Amygdala (tissue), 56 donors: ENCODE measurements at places on chromosomes 2 and 18.

- no peak for DNase-seq
Observed at GRCh38 chr2:10531874-10532637, 83.9 kb upstream of the ODC1 start.

GRCh38 chr18:70781860-70782453 lies 493.1 kb downstream of the SOCS6 start:
- DNase-seq: peak; percentile 12

- DNase-seq: no peak
Observed at GRCh38 chr2:159939946-159940345, 122.5 kb downstream of the PLA2R1 start.

DNA sequence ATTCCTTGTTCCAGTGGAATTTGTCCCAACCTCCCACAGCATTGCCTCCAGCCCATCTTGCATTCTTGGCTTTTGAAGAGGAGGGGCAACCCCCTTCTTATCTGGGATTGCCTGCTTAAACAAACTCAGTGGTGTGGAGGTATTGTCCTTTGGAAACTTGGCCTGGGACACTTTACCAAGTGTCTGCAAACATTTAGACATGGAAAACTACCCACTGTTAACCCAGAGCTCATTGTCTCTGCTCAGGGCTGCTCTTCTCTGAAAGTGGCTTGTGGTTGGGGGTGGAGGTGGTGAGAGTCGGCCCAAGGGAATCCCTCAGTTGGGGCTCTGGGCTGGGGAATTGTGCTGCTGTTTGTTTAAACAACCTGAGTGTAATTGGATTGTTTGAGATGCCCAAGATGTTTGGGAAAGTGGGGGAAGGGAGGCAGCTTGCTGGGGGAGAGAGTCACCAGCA lies 178.3 kb upstream of the GATA6 start:
- no peak for DNase-seq

DNA sequence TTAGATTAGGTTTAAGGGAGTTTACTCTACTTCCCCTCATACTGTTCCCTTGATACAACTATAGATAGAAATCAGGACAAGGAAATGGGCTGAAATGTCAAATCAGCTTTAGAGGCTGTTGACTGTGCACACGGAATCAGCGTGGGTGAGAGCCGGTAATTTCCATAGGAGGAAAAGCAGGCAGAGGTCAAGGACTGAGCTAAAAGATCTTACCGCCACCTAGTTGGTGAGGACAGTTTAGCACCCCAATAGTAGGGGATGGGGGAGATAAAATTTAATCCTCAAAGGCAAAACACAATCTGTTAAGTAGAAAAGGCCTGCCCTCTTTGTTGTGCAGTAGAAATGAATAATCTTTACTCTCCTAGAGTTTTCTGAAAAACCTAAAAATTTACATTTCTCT lies 1154.5 kb upstream of the CHAC2 start:
- DNase-seq: no peak

DNA sequence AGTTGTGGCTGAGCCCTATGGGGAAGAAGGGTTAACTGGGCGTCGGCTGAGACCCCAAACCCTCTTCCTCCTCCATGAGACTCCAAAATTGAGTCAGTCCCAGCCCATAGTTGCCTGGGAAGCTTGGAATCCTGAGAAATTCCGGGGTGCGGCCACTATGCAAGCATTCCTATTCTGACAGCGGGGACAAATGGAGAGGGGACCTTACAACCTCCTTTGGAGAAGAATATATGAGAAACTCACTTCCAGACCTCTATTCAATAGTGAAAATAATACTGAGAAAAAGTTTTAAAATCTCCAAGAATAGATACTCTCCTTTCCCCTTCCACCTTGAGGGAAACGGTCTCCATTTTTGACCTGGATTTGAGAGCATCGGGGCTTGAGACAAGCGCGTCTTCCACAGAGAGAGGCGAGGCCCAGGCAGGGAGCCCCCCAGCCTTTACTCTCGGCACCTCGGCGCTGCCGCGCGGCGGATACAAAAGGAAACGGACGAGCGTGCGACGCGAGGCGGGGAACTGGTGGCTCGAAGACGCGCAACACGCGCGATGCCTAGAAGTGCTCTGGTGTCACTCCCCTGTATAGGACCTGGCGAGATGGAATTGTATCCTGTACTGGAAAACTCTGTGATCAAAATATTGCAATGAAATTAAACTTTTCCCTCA lies 11.1 kb downstream of the NR4A2 start:
- no peak for DNase-seq

DNA sequence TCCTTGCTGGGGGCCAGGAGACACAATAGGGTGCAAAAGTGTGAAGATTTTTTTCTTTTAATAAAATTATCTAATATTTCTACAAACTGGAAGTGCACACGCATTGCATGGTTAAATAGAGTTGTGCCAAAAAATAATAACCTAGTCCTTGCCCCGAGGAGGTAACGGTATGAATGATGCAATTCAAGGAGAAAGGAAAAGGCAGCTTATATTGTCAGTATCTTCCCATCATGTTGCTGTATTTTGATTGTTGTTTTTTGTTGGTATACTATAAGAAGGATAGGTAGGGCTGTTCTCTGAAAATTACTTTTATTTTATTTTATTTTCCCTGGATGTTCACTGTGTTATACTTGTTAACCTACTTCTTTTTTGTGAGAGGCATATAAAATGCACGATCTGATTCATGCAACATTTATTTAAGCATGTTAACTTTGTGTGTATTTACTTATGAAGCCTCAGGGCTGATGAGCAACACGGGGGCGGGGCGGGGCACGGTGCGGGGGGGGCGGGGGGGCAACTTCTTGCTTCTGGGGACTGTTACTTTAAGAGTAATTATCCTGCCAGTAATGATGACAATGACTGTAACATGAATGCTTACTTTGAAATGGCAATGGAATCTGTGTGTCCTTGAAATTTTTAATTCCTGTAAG lies 118.6 kb downstream of the AQP4 start:
- DNase-seq: no peak

DNA sequence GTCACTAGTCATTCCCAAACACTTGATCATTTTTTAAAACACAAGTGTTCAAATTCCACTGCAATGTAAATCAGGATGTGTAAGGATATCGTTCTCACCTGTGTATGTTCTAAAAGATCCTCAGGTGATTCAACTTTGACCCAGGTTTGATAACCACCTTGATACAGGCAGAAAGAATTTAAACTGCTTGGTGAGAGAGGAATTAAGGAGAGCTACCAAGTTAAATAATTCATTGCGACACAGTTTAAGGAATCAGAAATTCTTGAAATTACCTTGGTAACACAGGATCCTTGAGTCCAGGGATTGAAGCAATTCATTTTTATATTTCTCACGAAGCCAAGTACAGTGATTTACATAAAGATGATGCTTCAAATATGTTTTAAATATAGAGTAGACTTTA lies 80.7 kb upstream of the EHBP1 start:
- no peak for DNase-seq

- no peak for DNase-seq
Observed at GRCh38 chr2:223943135-223943534, 2.0 kb downstream of the WDFY1 start.

DNA sequence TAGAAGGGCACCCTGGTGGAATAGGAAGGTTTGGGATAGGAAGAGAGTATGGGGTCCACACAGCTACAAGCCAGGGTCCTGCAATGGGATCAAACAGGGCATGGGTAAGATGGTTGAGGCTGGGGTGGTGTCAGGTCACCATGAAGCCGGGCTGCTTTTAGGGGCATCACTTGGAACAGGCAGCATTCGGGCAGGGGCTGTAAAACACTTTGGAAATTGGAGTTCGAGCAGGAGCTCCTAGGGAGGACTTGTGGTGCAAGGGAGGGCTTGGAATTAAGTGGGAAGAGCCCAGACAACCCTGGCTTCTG lies 47.1 kb upstream of the PLB1 start:
- no peak for DNase-seq

GRCh38 chr2:29296585-29296984 lies 181.4 kb downstream of the CLIP4 start:
- DNase-seq: no peak

GRCh38 chr18:23212161-23212560 lies 76.9 kb downstream of the CABLES1 start:
- DNase-seq: no peak
